ENCODE measurements at places on chromosomes 1 and 21.

GRCh38 chr1:76876655-76877395, 9.5 kb downstream of the ST6GALNAC5 start:
- H3K36me3 ChIP-seq, result no peaks in the 10 kb centered on the region
- no peak for DNase-seq
- H3K27ac ChIP-seq, result no peak overlapping the region

- peaks cover 3% of the 10 kb centered on the region for H3K36me3 ChIP-seq
- no peak overlapping the region for H3K27ac ChIP-seq
- no peak overlapping the region for H3K4me3 ChIP-seq
- H3K4me1 ChIP-seq, result peaks cover 15% of the 10 kb centered on the region
- DNase-seq, result no peak
- H3K27me3 ChIP-seq, result no peaks in the 10 kb centered on the region
These were observed 3.6 kb upstream of the KIAA2013 start for GRCh38 chr1:11929849-11930248.

DNA sequence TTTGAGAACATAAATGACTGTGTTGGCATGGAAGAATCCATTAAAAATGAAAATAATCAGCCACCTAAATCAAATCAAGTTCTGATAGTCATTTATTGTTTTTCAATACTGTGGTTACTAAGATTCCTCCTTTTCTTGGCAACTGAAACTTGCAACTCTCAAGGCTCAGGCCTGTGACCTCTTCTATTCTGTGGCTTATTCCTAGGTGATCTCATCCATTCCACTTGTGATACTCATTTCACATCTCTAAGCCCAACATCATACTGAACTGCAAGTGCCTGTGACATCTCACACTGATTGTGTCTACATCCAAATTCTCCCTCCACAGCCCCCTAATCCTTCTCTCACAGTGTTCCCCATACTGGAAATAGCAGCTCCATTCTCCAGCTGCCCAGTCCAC, 4.8 kb upstream of the ST6GALNAC5 start:
- DNase-seq, result no peak
- peaks cover 34% of the 10 kb centered on the region for H3K27me3 ChIP-seq
- no peaks in the 10 kb centered on the region for H3K4me1 ChIP-seq
- H3K36me3 ChIP-seq, result no peaks in the 10 kb centered on the region
- H3K4me3 ChIP-seq, result no peak overlapping the region

GRCh38 chr1:234154320-234155251, 218.7 kb upstream of the COA6 start:
- peak; percentile 24 for DNase-seq
- H3K36me3 ChIP-seq, result no peaks in the 10 kb centered on the region
- H3K4me1 ChIP-seq, result peaks cover 3% of the 10 kb centered on the region
- H3K27ac ChIP-seq, result no peak overlapping the region
- H3K4me3 ChIP-seq, result no peak overlapping the region
- H3K27me3 ChIP-seq, result peaks cover 20% of the 10 kb centered on the region

DNA sequence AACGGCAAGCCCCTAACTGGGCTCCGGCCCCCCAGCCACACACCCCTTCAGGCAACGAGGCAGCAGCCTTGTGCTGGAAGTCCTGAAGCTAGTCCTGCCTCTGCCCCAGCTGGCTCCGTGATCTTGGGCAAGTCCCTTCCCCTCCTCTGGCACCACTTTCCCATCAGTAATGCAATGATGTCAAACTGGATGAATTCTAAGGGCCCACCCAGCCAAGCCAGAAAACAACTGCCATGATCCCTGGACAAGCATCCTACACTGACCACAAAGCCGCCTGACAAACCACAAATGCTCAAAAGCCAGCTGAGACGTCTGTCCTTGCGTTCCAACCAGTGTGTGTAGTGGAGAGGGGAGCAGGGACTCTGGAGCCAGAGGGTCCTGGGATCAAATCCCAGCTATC, 26.8 kb downstream of the IFFO2 start:
- peaks cover 65% of the 10 kb centered on the region for H3K4me1 ChIP-seq
- H3K4me3 ChIP-seq, result no peak overlapping the region
- H3K27ac ChIP-seq, result no peak overlapping the region
- DNase-seq, result no peak
- H3K36me3 ChIP-seq, result peaks cover 5% of the 10 kb centered on the region

- no peak overlapping the region for H3K4me3 ChIP-seq
- no peak overlapping the region for H3K27ac ChIP-seq
- no peak for DNase-seq
- H3K36me3 ChIP-seq, result no peaks in the 10 kb centered on the region
- peaks cover 18% of the 10 kb centered on the region for H3K27me3 ChIP-seq
These were observed 102.3 kb upstream of the CLDN14 start for GRCh38 chr21:36582271-36582670.

GRCh38 chr21:42533306-42533962, 19.8 kb downstream of the SLC37A1 start:
- no peak overlapping the region for H3K4me3 ChIP-seq
- H3K27me3 ChIP-seq, result peaks cover 3% of the 10 kb centered on the region

GRCh38 chr1:15577691-15578090, 7.2 kb downstream of the AGMAT start:
- H3K36me3 ChIP-seq, result peaks cover 28% of the 10 kb centered on the region
- peaks cover 32% of the 10 kb centered on the region for H3K4me1 ChIP-seq
- H3K27me3 ChIP-seq, result no peaks in the 10 kb centered on the region
- peak overlapping the region; percentile 48 for H3K4me3 ChIP-seq

- peak; percentile 59 for DNase-seq
- H3K27ac ChIP-seq, result no peak overlapping the region
- H3K36me3 ChIP-seq, result no peaks in the 10 kb centered on the region
- peaks cover 3% of the 10 kb centered on the region for H3K27me3 ChIP-seq
- H3K4me1 ChIP-seq, result no peaks in the 10 kb centered on the region
- H3K4me3 ChIP-seq, result no peak overlapping the region
These were observed 3.8 kb downstream of the RNF186 start for GRCh38 chr1:19811206-19811851.

- no peak overlapping the region for H3K27ac ChIP-seq
- DNase-seq, result no peak
- H3K27me3 ChIP-seq, result peaks cover 20% of the 10 kb centered on the region
- H3K36me3 ChIP-seq, result no peaks in the 10 kb centered on the region
- H3K4me1 ChIP-seq, result peaks cover 7% of the 10 kb centered on the region
- no peak overlapping the region for H3K4me3 ChIP-seq
These were observed 8.5 kb upstream of the AKNAD1 start for GRCh38 chr1:108865316-108865910.

- no peak overlapping the region for H3K4me3 ChIP-seq
- peaks cover 9% of the 10 kb centered on the region for H3K4me1 ChIP-seq
- H3K27ac ChIP-seq, result no peak overlapping the region
- no peak for DNase-seq
- H3K27me3 ChIP-seq, result no peaks in the 10 kb centered on the region
These were observed 25.4 kb downstream of the TEX35 start for GRCh38 chr1:178538192-178538916.

DNA sequence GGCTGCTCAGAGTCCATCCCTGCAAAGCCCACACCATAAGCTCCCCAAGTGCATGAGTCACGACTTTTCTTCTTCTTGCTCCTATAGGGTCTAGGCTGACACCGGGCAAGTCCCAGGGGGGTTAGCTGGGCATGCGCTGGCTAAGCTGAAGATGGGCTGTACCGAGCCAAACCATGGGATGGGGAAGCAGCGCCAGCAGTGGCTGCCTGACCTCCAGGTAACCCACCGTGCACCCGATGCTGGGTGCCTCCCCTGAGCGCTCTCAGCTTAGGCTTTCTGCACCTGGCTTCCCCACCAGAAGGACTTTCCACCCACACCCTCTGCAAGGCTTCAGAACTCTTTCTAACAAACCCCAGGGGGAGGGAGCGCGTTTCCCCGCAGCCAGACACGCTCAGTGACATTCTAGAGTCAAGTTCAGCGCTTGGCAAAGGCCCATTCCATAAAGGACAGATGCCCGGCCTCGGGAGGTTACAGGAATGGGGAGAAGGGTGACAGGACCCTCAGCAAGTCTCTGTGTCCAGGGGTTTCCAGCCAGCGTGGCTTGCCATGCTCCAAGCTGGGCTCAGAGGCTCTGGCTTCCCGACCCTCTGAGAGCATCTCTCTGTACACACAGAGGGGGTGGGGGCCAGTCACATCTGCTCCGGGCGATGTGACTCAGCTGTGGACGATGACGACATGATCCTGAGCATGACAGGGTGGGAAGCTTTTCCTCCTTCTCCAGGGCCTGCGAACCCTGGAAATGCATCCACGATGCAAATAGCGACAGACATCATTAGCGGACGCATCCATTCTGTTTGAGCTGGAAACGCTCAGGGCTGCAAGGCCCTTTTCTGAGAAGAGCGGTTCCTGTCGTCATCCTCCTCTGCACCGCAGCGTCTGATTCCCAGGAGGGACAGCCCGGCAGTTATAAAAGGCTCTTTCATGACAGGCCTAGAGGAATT, 107.8 kb downstream of the SIK1 start:
- no peaks in the 10 kb centered on the region for H3K36me3 ChIP-seq
- DNase-seq, result no peak
- H3K27me3 ChIP-seq, result peaks cover 2% of the 10 kb centered on the region
- no peak overlapping the region for H3K4me3 ChIP-seq

DNA sequence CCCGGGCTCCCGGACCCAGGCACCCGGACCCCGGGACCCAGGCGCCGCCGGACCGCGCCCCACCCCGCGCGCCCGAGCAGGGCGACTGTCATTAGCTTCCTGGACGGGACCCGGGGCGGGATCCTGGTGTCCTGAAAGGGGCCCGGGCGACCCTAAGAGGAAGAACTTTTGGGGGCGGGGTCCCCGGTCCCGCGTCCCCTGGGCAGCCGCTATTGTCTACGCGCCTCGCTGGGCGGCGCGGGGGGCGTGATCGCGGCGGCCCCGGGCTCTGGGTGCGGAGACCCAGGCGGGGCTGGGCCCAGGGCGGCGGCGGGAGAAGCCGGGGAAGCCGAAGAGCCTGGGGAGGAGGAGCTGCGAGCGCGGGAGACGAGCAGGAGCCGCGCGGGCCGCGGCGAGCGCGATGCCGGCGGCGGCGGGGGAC, 465 bp downstream of the HUNK start:
- no peak overlapping the region for H3K27ac ChIP-seq
- peaks cover 6% of the 10 kb centered on the region for H3K4me1 ChIP-seq
- H3K36me3 ChIP-seq, result no peaks in the 10 kb centered on the region
- no peak overlapping the region for H3K4me3 ChIP-seq
- no peak for DNase-seq

DNA sequence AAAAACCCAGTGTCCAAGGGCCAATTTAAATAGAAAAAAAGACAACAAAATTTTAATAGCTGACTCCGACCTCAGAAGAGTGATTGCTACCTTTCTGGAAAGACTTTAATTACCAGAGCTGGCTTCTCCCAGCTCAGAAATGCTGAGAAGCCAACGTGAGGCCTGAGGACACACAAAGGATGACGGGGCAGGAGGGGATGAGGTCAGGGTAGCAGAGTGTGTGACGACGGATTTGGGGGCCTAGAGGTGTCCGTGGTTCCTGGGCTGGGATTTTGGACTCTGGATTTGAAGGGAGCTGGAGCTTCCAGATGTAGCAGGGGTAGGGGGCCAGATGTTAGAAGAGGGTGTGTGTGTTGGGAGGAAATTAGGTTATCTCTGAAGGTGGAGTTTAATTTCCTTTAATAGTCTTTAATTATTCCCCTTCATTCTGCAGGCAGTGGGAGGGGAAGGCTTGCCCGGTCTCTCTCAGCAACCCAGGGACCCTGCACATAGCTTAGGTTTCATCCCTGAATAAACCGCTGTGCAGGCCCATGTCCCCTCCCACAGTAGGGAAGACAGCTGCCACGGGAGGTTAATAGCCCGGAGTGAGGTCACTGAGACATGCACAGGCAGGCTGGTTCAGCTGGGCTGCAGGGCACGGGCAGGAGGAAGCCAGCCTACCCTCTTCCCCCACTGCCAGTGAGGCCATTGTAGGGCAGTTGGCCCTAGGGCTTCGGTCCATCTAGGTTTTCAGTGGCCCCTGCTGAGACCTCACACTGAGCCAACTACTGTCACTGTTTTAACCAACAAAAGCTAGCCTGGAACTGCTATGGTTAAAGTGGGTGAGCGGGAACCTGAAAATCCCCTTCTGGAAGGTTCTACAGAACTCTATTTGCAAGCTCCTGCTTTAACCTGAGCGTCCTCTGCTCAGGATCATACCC, 3.8 kb upstream of the PADI3 start:
- no peak overlapping the region for H3K4me3 ChIP-seq
- H3K27me3 ChIP-seq, result no peaks in the 10 kb centered on the region
- H3K27ac ChIP-seq, result no peak overlapping the region
- H3K4me1 ChIP-seq, result no peaks in the 10 kb centered on the region
- DNase-seq, result no peak
- H3K36me3 ChIP-seq, result no peaks in the 10 kb centered on the region

DNA sequence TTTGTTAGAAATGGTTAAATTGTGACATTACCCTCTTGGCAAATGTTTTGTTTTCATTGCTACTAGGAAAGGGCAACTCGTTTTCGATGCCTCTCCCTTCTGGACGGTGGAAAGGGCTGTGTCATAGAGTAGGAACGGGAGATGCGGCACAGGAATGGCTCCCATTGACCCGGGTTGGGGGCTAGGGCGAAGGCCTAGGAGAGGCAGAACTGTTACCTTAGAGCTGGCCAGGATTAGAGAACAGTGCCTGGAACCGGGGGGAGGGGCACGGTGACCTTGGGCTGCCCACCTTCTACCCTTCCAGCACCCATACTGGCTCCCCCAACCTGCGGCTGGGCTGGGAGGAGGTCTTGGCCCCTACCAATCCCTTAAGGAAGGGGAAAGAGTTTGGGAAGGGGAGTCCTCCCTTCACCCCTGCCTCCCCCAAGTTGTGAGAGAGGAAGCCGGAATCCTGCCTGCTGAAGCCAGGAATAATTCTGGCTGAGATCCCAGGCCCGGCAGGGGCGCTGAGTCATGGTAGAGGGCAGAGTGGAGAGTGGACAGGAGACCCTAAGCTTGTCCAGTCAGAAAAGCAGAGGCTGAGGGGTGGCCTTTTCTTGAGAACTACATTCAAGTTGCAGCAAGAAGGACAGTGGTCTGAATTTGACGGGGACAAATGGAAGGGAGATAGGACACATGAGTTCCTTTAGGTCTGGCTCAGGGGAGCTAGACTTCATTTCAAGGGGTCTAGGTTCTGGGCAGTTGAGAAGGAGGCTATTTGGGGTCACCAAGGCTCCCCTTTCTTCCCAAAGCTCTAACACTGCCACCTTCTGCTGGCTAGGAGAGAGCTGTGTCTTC, 8.2 kb downstream of the LMNA start:
- no peak overlapping the region for H3K4me3 ChIP-seq
- DNase-seq, result no peak
- peak overlapping the region; percentile 78 for H3K27ac ChIP-seq
- H3K4me1 ChIP-seq, result peaks cover 83% of the 10 kb centered on the region
- H3K27me3 ChIP-seq, result no peaks in the 10 kb centered on the region
- H3K36me3 ChIP-seq, result peaks cover 2% of the 10 kb centered on the region

- H3K4me1 ChIP-seq, result no peaks in the 10 kb centered on the region
- no peak for DNase-seq
- H3K27ac ChIP-seq, result no peak overlapping the region
- H3K36me3 ChIP-seq, result no peaks in the 10 kb centered on the region
These were observed 225.0 kb upstream of the PRMT6 start for GRCh38 chr1:106831511-106831910.

- no peaks in the 10 kb centered on the region for H3K36me3 ChIP-seq
- H3K4me1 ChIP-seq, result no peaks in the 10 kb centered on the region
- no peak overlapping the region for H3K27ac ChIP-seq
- H3K4me3 ChIP-seq, result no peak overlapping the region
These were observed 166.5 kb upstream of the CD34 start for GRCh38 chr1:208077232-208078075.

- H3K4me1 ChIP-seq, result peaks cover 50% of the 10 kb centered on the region
- H3K36me3 ChIP-seq, result peaks cover 4% of the 10 kb centered on the region
- H3K27me3 ChIP-seq, result no peaks in the 10 kb centered on the region
- H3K27ac ChIP-seq, result peak overlapping the region; percentile 19
These were observed 24.4 kb downstream of the SPSB1 start for GRCh38 chr1:9317072-9317471.
